NCI-H2029 (cell line): ENCODE measurements at places on chromosomes 12 and 14.

GRCh38 chr14:22812744-22813143 is 2.5 kb downstream of the SLC7A7 start:
- DNase-seq, result no peak

GRCh38 chr12:47022296-47022695 is 57.1 kb upstream of the PCED1B start:
- no peak for DNase-seq

GRCh38 chr14:76767681-76768656 is 6.7 kb downstream of the VASH1 start:
- DNase-seq, result no peak

GRCh38 chr12:68491204-68491960 is 119.3 kb upstream of the RAP1B start:
- no peak for DNase-seq
